ENCODE measurements at places on chromosomes 4 and X. TPM values are rescaled to one million over a fixed set of nuclear protein-coding genes. Genes with fewer than 3 reads are reported as not detected.

- DNase-seq, result no peak
Measured at GRCh38 chrX:25531096-25531495, 515.3 kb upstream of the ARX start.

DNA sequence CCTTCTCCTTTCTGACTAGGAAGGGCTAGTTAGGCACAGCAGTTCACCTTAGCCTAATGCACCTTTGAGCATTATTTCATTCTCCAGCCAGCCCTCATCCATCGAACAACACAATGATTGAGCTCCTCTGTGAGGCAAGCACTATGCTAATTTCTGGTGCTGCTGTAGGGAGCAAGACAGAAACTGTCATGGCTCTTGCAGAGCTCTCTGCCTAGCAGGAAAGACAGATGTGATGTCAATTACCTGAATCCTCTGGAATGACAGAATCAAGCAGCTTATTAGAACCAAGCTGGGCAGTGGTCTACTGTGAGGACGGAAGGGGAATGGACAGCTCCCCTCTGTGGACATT lies 256.1 kb upstream of the NOCT start:
- DNase-seq, result no peak

DNA sequence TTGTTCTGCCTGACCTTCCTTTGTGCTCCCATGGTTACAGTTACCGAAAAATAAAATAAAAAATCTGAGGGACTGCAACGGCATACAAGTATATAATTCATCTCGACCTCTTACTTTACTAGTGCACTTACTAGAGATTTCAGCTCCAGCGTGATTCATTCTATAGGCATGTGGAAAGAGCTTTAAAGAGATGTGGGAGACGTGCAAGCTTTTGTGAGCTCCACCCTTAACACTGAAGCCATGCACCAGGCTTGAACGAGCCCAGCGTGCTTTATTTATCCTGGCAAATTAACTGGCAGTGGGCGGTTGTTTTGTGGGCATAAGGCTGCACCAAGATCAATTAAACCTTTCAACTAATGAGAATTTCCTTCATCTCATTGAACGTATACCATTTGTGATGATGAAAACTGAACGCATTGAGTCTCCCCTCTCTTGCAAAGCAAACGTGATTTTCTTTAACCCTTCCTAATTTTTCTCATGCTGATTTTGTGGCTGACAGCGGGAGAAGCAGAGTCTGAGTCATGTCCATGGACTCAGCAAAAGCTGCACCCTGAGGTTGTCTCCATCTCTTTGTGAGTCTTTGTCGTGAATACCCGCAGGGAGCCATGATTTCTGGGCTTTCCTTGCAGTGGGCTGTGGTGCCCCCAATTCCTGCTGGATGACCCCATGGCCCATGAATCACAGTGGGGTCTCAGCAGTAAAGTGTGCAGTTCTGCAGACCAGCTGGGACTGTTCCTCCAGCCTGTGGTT lies 60.1 kb downstream of the MXRA5 start:
- DNase-seq, result no peak

- no peak for DNase-seq
Measured at GRCh38 chr4:87006426-87006675, 71.5 kb downstream of the AFF1 start.

- peak; percentile 91 for DNase-seq
Measured at GRCh38 chr4:128461291-128462102, 173.9 kb upstream of the PGRMC2 start.

DNA sequence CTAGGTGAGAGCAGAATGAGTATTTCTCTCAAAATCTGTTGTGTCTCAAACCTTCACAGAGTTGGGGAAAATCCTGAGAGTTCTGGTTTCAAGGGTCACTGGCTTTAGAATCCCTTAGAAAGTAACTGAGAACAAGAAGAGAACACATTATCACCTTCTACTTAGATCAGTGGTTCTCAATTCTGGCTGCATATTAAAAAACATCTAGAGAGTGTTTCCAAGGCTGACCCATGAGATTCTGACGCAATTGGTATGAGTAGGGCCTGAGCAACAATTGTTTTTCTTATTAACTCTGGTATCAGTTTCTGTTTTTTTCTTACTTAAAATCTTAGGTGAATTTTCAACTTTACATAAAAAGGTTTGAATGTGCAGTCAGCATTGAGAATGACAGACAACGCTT lies 212.8 kb downstream of the HS6ST2 start:
- no peak for DNase-seq

DNA sequence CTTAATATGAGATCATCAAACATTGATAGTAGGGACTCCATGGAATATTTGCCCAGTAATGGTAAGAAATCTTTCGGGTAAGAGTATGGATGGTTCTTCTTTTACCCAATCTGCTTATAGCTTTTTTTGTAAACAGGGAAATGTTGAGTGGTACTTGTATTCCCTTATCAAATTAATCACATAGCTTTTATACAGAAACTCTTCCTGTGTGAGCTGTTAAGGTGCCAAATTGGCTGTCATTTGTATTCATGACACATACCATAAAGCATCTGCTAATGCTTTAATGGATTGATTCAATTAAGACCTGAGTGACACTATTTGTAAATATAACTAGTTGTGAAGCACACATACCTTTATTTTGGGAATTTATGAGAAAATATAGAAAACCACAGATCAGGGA lies 34.2 kb downstream of the KLF3 start:
- no peak for DNase-seq

The CSAG3 gene
- not detected for total RNA-seq

The OTUD6A gene
- total RNA-seq, result not detected
